Breast epithelium (tissue), 4 donors: ENCODE measurements at places on chromosomes 7 and 10.

GRCh38 chr10:28769091-28769604 is 91.8 kb downstream of the BAMBI start:
- H3K4me1 ChIP-seq, result no peaks in the 10 kb centered on the region
- no peak for DNase-seq
- H3K27ac ChIP-seq, result no peak overlapping the region
- H3K4me3 ChIP-seq, result no peak overlapping the region
- H3K27me3 ChIP-seq, result no peaks in the 10 kb centered on the region

DNA sequence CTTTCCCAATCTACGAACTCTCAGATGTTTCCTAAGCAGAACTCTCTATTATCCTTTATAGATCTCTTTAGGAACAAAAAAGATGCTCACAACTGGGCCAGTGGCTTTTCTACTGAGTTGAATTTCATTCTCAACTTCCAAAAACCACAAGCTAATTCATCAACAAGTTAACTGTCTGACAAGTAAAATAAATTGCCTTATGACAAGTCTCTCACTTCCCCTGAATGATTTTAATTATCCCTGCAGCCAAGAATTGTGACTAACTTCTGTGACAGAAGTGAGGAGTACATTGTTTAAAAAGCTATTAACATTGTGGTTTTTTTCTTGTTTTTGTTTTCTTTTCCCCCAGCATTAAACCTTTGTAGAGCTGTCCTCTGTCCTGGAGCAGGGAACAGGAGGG is 343.1 kb downstream of the HPSE2 start:
- H3K36me3 ChIP-seq, result no peaks in the 10 kb centered on the region
- no peaks in the 10 kb centered on the region for H3K4me1 ChIP-seq
- no peak overlapping the region for H3K27ac ChIP-seq
- H3K27me3 ChIP-seq, result no peaks in the 10 kb centered on the region

GRCh38 chr10:104273899-104274575 is 5.1 kb downstream of the GSTO2 start:
- H3K4me1 ChIP-seq, result no peaks in the 10 kb centered on the region
- no peaks in the 10 kb centered on the region for H3K27me3 ChIP-seq
- no peaks in the 10 kb centered on the region for H3K36me3 ChIP-seq
- H3K27ac ChIP-seq, result peak overlapping the region; percentile 83
- DNase-seq, result no peak

GRCh38 chr10:30455816-30456215 is 21.8 kb downstream of the MAP3K8 start:
- no peak for DNase-seq
- H3K4me1 ChIP-seq, result peaks cover 11% of the 10 kb centered on the region
- peak overlapping the region; percentile 72 for H3K27ac ChIP-seq
- peaks cover 6% of the 10 kb centered on the region for H3K36me3 ChIP-seq
- H3K27me3 ChIP-seq, result no peaks in the 10 kb centered on the region

DNA sequence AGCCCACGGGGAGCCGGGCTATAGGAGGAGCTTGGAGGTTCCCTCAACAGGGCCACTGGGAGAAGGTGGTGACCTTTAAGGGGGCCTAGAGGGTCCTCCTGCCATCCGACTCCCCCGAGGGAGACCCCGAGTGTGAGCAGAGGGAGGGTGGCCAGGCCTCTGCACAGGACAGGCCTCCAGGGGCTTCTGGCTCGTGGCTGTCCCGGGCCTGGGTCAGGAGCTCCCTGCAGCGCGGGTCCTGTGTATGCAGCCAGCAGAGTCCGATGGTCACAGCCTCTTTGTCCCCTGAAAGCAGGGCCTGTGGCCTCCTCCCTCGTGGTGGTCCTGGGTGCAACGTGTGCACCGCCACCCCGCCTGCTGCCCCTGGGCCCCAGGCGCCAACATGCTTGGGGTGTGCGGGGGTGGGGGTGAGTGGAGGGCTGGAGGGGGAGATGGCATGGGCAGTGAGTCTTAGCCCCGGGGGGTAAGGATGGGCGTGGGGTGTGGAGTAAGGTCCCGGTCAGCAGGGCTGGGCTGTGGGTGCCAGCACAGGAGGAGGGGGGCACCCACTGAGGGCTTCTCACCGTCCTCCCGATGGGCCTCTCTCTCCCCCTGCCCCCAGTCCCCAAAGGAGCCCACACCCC is 27.1 kb downstream of the UNCX start:
- no peak overlapping the region for H3K4me3 ChIP-seq
- no peak overlapping the region for H3K27ac ChIP-seq
- no peaks in the 10 kb centered on the region for H3K36me3 ChIP-seq

DNA sequence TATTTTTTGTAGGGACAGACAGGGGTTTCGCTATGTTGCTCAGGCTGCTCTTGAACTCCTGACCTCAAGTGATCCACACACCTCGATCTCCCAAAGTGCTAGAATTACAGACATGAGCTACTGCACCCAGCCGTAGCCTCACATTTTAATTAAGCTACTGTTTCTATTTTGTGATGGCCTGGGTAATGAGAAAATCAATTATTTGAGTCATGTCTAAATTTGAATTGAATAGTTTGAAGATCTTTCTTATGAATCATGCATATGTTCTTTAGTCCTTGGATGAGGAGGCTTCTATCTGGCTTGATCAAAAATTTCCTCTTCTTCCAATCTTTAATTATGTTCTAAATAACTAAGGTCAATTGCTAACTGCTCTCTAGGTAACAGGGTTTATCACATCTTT is 175.0 kb downstream of the REEP3 start:
- no peak overlapping the region for H3K4me3 ChIP-seq
- H3K4me1 ChIP-seq, result no peaks in the 10 kb centered on the region
- no peaks in the 10 kb centered on the region for H3K27me3 ChIP-seq

DNA sequence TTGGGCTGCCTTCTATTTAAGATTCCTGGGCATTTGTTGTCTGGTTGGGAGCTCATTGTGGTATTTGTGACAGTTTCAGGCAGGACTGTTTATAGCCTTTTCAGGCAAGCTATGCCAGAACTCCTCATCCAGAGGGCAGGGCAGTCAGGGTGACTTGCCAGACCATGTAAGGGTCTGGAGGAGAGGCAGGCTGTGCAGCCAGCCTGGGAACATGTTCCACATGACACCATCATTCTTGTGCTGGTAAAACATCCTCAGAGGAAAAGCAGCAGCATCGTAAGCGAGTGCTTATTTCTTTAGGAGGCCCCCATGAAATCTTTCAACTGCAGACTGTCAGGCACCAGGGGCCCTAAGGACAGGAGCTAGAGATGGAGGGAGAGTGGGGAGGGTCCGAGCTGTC is 44.0 kb upstream of the SORBS1 start:
- H3K27ac ChIP-seq, result peak overlapping the region; percentile 26
- H3K36me3 ChIP-seq, result peaks cover 2% of the 10 kb centered on the region
- H3K4me3 ChIP-seq, result no peak overlapping the region

GRCh38 chr10:132981746-132982145 is 39.4 kb upstream of the CFAP46 start:
- no peaks in the 10 kb centered on the region for H3K4me1 ChIP-seq
- peaks cover 79% of the 10 kb centered on the region for H3K27me3 ChIP-seq
- no peak for DNase-seq
- H3K27ac ChIP-seq, result no peak overlapping the region
- no peak overlapping the region for H3K4me3 ChIP-seq

- H3K4me3 ChIP-seq, result no peak overlapping the region
- H3K27ac ChIP-seq, result no peak overlapping the region
- no peaks in the 10 kb centered on the region for H3K36me3 ChIP-seq
- no peaks in the 10 kb centered on the region for H3K4me1 ChIP-seq
Observed at GRCh38 chr10:13239923-13240322, 5.7 kb upstream of the UCMA start.

GRCh38 chr10:95308389-95309302 is 17.8 kb upstream of the PDLIM1 start:
- no peaks in the 10 kb centered on the region for H3K4me1 ChIP-seq
- no peaks in the 10 kb centered on the region for H3K36me3 ChIP-seq
- peak; percentile 82 for DNase-seq
- H3K27me3 ChIP-seq, result no peaks in the 10 kb centered on the region
- H3K4me3 ChIP-seq, result no peak overlapping the region

DNA sequence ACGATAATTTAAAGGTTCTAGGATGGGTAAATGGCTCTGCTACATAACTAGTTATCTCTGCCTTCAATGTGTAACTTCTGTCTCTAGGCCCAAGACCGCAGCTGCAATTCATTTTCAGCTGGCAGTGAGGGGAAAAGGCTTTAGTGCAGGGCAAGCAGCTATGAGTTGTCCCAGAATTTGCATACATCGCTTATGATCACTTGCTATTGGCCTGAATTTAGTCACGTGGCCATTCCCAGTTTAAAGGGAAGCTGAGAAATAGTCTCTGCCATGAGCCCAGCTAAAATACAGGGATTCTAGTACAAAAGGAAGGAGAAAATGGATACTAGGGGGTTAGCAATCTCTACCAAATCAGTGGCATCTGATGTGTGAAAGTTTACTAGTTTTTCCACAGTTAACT is 145.8 kb upstream of the IMMP2L start:
- H3K27me3 ChIP-seq, result no peaks in the 10 kb centered on the region
- H3K4me3 ChIP-seq, result no peak overlapping the region
- H3K36me3 ChIP-seq, result no peaks in the 10 kb centered on the region
- H3K4me1 ChIP-seq, result no peaks in the 10 kb centered on the region

DNA sequence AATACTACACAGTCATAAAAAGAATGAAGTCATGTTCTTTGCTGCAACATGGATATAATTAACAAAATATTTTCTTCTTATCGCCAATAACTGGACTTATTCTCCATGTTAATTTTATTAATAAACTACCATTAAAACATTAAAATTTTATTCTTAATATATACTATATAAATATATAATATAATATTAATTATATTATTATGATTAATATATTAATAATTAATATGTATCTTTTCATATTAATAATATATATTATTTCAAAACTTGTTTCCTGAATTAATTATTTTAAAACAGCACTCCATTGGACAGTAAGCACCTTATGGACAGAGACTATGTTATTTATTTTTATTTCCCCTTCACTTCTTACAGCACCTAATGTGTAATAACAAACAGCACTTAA is 182.8 kb downstream of the ARL4A start:
- no peak for DNase-seq
- H3K27me3 ChIP-seq, result no peaks in the 10 kb centered on the region
- H3K4me1 ChIP-seq, result no peaks in the 10 kb centered on the region
- no peak overlapping the region for H3K4me3 ChIP-seq

DNA sequence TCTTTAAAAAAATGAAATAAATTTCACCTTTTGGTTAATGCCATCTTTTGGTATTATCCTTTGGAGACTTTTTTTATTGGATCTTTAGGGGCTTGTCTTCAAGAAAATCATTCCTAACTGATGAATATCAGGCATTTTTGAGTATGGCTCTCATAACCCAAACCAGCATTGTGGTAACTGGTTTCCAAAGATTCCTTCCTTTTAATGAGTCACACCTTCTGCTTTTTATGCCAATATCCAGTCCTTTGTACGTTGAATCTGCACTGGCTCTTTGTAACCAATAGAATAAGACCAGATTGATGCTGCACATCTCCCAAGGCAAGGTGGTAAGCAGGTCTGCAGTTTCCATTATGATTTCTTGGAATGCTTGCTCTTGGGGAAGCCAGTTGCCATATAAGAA is 89.1 kb downstream of the GPR158 start:
- no peak overlapping the region for H3K4me3 ChIP-seq
- DNase-seq, result no peak
- H3K27ac ChIP-seq, result no peak overlapping the region
- no peaks in the 10 kb centered on the region for H3K4me1 ChIP-seq
- H3K27me3 ChIP-seq, result no peaks in the 10 kb centered on the region

GRCh38 chr7:47938574-47939165 is 9.6 kb downstream of the PKD1L1 start:
- H3K4me3 ChIP-seq, result no peak overlapping the region
- H3K27ac ChIP-seq, result no peak overlapping the region
- no peaks in the 10 kb centered on the region for H3K27me3 ChIP-seq
- no peaks in the 10 kb centered on the region for H3K36me3 ChIP-seq
- H3K4me1 ChIP-seq, result no peaks in the 10 kb centered on the region
- DNase-seq, result no peak

DNA sequence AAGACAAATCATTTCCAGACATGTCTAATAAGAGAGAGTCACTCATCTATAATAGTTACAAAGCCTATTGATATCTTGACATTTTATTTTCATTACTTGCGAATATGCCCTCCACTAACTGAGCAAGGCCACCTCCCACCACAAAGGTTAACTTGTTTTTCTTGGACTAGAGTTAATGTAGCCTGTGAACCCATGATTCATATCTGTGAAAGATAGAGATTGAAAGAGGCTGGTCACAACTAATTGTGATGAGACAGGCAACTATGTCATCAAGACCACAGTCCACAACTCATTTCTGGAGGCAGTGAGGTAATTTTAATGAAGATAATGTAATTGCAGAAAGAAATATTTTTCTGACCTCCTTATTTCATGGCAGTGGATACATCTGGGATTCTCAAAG is 491.8 kb upstream of the TPK1 start:
- H3K4me1 ChIP-seq, result no peaks in the 10 kb centered on the region
- no peak overlapping the region for H3K4me3 ChIP-seq
- H3K27me3 ChIP-seq, result no peaks in the 10 kb centered on the region
- H3K27ac ChIP-seq, result no peak overlapping the region

DNA sequence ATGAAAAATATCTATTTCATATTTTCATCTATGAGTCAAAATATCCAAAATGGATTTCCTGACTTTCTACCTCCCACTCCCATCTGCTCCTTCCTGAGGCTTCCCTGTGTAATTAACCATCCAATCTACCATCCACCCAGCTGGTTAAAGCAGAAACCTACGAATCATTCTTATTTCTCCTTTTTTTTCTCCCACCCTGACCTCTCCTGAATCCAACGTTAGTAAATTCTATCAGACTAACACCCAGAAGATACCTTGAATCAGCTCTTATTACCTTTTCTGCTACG is 3.7 kb upstream of the LIPF start:
- H3K4me1 ChIP-seq, result no peaks in the 10 kb centered on the region
- no peak overlapping the region for H3K27ac ChIP-seq
- no peak overlapping the region for H3K4me3 ChIP-seq
- no peak for DNase-seq

GRCh38 chr7:117810642-117811512 is 62.4 kb downstream of the CTTNBP2 start:
- no peaks in the 10 kb centered on the region for H3K36me3 ChIP-seq
- H3K4me3 ChIP-seq, result no peak overlapping the region
- H3K27ac ChIP-seq, result no peak overlapping the region
- no peaks in the 10 kb centered on the region for H3K4me1 ChIP-seq
- DNase-seq, result no peak

- DNase-seq, result no peak
- no peak overlapping the region for H3K4me3 ChIP-seq
- H3K4me1 ChIP-seq, result no peaks in the 10 kb centered on the region
- no peaks in the 10 kb centered on the region for H3K27me3 ChIP-seq
Observed at GRCh38 chr7:47937065-47937687, 11.1 kb downstream of the PKD1L1 start.

DNA sequence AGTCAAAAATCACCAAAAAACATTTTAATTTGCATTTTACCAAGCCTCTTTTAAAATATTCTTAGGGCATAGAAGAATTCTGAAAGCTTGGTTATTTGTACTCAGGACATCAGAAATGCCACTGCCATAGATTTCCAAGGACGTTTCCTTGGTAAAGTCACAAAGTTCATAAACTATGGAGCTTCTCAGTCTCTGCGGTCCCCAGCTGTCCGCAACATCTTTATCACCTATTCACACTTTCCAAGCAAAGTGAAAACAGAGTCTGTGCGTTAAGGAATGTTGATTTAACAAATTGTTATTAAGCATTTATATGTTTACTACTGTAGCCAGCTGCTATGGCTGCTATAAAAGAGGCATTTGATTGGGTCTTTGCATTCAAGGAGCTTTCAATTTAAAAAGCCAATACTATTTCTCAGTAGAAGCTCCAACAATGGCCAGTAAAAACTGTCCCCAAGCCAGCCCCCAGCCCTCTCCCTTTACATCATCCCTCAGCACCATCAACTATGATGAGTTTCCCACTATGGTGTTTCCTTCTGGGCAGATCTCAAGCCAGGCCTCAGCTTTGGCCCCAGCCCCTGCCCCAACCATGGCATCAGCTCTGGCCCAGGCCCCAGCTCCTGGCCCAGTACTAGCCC is 36.8 kb downstream of the CADPS2 start:
- no peaks in the 10 kb centered on the region for H3K4me1 ChIP-seq
- H3K27ac ChIP-seq, result no peak overlapping the region
- DNase-seq, result no peak
- H3K27me3 ChIP-seq, result no peaks in the 10 kb centered on the region
